Stimulated activated CD4-positive, alpha-beta T cell treated with anti-CD3 and anti-CD28 coated beads, Interleukin-15, amount 100 ng/mL, for 1 hour (primary cell): ENCODE measurements at places on chromosomes 11 and 22.

GRCh38 chr11:8745431-8746253, 63.0 kb downstream of the RPL27A start:
- no peak for DNase-seq

- DNase-seq = no peak
These were observed 24.6 kb upstream of the OOSP4B start for GRCh38 chr11:59992425-59992824.

GRCh38 chr11:70481625-70482528, 83.5 kb downstream of the CTTN start:
- DNase-seq = no peak

DNA sequence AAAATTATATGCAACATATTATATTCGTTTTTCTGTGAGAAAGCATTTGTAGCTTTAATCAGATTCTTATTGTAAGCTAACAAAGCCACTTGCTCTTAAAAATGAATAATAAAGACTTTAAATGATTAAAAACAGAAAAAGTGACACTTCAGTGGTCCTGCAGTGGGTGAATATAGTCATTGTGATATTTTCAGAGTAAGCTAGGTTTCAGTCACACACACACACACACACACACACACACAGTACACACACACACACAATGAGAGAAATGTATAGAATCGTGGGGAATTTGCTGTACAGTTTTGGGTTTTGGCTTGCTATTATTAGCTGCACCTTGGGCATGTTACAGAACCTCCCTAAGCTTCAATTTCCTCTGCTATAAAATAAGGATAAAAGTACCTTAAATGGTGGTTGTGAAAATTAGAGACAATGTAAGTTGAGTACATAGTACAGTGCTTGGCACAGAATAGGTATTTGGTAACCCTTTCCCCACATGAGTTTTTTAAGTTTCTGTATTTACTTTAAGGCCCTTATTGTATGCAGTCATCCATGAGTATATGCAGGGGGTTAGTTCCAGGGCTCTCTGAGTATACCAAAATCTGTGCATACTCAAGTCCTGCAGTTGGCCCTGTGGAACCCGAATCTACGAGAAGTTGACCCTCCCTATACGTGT, 39.8 kb downstream of the CSTPP1 start:
- DNase-seq = no peak

GRCh38 chr22:43078522-43078921, 10.7 kb downstream of the TTLL1 start:
- no peak for DNase-seq

GRCh38 chr22:19849835-19850762, 4.6 kb downstream of the GNB1L start:
- DNase-seq = no peak

GRCh38 chr11:10742460-10743208, 8.4 kb upstream of the CTR9 start:
- no peak for DNase-seq

DNA sequence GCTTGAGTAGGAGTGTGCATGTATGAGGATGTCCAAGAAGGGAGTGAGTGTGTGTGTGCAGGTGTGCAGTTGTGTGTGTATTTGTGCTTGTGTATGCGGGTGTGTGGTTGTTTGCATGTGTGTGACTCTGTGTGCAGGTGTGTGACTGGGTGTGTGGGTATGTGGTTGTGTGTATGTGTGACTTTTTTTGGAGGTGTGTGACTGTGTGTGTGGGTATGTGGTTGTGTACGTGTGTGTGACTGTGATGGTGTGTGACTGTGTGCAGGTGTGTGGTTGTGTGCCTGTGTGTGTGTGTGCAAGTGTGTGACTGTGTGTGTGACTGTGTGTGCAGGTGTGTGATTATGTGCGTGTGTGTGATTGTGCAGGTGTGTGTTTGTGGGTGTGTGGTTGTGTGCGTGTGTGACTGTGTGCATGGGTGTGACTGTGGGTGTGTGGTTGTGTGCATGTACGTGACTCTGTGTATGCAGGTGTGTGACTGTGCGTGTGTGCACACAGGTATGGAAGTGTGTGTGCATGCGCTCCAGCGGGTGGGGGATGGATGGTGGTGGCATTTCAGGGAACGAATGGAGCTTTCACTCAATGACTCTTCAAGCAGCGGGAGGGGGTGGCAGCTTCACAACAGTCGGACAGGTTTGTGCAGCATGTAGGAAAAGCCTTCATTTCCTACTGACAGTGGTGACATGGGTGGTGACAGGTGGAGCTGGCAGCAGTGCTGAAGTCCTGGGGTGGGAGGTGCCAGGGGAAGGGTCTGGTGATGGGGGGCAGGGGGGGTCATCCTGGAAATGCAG, 47.6 kb downstream of the CACNA1I start:
- DNase-seq = no peak
